OCI-LY7 (cell line): ENCODE measurements at places on chromosomes 7 and 10. TPM values are rescaled to one million over a fixed set of nuclear protein-coding genes. Genes with fewer than 3 reads are reported as not detected.

GRCh38 chr10:88232983-88233543, 350.1 kb downstream of the RNLS start:
- no peak for DNase-seq

ALKBH4 gene
- 12.1 and 13.3 TPM in 2 replicates for total RNA-seq

GRCh38 chr7:112147793-112148361, 58.3 kb downstream of the DOCK4 start:
- DNase-seq: no peak

- no peak for DNase-seq
These were observed 93.8 kb downstream of the GLRX3 start for GRCh38 chr10:130230036-130230435.

DNA sequence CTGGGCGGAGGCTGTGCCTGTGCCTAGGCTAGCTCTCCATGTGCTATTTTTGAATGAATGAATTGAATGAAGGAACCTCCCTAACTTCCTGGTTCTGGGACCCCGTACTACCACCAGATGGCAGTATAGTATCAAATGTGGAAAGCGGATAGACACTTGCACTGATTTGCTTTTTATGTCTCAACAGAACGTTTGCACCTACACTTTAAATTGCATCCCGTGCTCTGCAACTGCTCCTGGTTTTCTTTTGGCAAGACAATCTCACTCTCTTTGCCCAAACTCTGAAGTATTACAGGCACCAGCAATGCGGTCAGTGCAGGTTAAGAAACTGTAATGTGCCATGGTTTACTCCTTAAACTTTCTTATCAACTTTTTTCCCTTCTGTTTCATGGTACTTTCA, 6.5 kb downstream of the FZD8 start:
- peak; percentile 81 for DNase-seq

CRTAC1 gene
- not detected in 2 replicates for total RNA-seq
